ENCODE measurements at places on chromosomes 3 and 15. TPM values are rescaled to one million over a fixed set of nuclear protein-coding genes. Genes with fewer than 3 reads are reported as not detected.

GRCh38 chr3:151276687-151277042 lies 1.7 kb downstream of the P2RY14 start:
- no peak overlapping the region for H3K4me3 ChIP-seq
- H3K36me3 ChIP-seq: no peaks in the 10 kb centered on the region
- no peaks in the 10 kb centered on the region for H3K27me3 ChIP-seq
- H3K4me1 ChIP-seq: no peaks in the 10 kb centered on the region

GRCh38 chr3:28617821-28618220 lies 269.2 kb upstream of the AZI2 start:
- no peaks in the 10 kb centered on the region for H3K27me3 ChIP-seq
- H3K27ac ChIP-seq: no peak overlapping the region
- no peak overlapping the region for H3K4me3 ChIP-seq

Gene MEX3B
- total RNA-seq: 29.5 TPM

Gene PTX3
- total RNA-seq: 9.1 TPM

DNA sequence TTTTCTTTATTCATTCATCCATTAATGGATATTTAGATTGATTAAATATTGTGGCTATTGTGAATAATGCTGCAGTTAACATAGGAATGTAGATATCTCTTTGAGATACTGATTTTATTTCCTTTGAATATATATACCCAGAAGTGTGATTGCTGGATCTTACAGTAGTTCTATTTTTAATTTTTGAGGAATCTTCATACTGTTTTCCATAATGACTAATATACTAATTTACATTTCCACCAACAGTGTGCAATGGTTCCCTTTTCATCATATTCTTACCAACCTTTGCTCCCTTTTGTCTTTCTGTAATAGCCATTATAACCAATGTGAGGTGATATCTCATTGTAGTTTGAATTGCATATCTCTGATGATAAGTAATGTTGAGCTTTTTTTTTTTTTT lies 106.3 kb downstream of the OTOL1 start:
- H3K27ac ChIP-seq: no peak overlapping the region
- H3K4me1 ChIP-seq: peaks cover 6% of the 10 kb centered on the region
- H3K4me3 ChIP-seq: no peak overlapping the region
- H3K36me3 ChIP-seq: no peaks in the 10 kb centered on the region

Gene CP
- total RNA-seq: not detected

All from neural progenitor cell (in vitro differentiated cells).